GM12878 (cell line): ENCODE measurements at places on chromosomes 16 and 17. TPM values are rescaled to one million over a fixed set of nuclear protein-coding genes. Genes with fewer than 3 reads are reported as not detected.

DNA sequence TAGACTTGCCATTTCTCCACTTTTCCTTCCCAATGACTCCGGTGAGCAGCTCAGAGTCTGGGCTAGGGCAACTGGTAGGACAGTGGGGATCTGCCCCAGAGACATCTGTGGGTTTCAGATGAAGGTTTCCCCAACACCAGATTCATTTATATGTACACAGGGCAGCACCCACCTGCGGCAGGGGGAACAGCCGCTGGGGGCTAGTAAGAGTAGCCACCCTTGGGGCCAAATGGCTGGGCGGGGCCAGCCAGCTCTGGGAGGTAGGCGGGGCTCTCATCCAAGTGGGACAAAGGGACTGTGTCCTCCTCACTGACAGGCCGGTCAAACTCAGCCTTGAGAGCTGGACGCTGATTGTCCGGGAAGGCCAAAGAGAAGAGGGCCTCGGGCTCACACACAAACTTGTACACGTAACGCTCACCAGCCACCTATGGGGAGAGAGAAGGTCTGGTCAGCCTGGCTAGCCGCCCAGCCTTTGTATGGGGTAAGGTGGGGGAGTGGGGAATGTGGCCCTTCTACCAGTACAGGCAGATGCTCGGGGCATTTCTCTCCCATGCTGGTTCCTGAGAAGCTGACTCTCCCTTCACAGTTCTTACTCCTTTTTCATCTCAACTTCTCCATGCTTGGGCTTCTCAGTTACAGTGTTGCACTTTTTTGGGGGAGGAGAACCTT, 17.7 kb downstream of the ETV4 start:
- no peaks in the 10 kb centered on the region for H3K27me3 ChIP-seq
- no peak overlapping the region for H3K27ac ChIP-seq
- H3K36me3 ChIP-seq, result peaks cover 16% of the 10 kb centered on the region

GRCh38 chr17:37220607-37220953, 155.2 kb upstream of the C17orf78 start:
- H3K4me3 ChIP-seq, result no peak overlapping the region
- no peaks in the 10 kb centered on the region for H3K4me1 ChIP-seq
- no peaks in the 10 kb centered on the region for H3K27me3 ChIP-seq
- H3K27ac ChIP-seq, result no peak overlapping the region
- DNase-seq, result no peak
- peaks cover 11% of the 10 kb centered on the region for H3K36me3 ChIP-seq

Gene MT1H
- 1.3 and 1.8 TPM in 2 replicates for total RNA-seq

Gene HOXB13
- total RNA-seq, result 0.05 TPM in 2 replicates

- H3K4me3 ChIP-seq, result no peak overlapping the region
- H3K27ac ChIP-seq, result no peak overlapping the region
- H3K27me3 ChIP-seq, result no peaks in the 10 kb centered on the region; the same call in none of the 2 replicates
- H3K4me1 ChIP-seq, result no peaks in the 10 kb centered on the region
- DNase-seq, result no peak
These were observed 5.7 kb upstream of the TAC4 start for GRCh38 chr17:49853470-49854015.

GRCh38 chr16:63617990-63618763, 1503.7 kb downstream of the CDH11 start:
- DNase-seq, result no peak
- H3K4me3 ChIP-seq, result no peak overlapping the region
- no peaks in the 10 kb centered on the region for H3K27me3 ChIP-seq
- no peak overlapping the region for H3K27ac ChIP-seq

DNA sequence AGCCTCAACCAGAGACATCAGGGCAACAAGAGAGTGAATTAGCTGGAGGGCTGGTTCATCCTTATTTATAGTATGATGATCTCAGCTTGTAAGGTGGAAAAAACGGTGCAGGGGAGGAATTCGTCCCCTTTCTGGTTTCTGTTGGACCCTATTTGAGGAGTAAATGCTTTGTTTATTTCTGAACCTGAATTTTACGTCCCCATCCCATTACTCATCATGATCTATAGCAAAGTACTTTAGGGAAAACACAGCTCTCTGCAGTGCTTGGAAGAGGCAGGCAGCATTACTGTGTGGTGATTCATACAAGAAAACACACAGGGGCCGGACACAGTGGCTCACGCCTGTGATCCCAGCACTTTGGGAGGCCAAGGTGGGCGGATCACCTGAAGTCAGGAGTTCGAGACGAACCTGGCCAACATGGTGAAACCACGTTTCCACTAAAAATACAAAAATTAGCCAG, 8.0 kb upstream of the VAT1L start:
- no peak overlapping the region for H3K4me3 ChIP-seq
- H3K36me3 ChIP-seq, result no peaks in the 10 kb centered on the region
- no peaks in the 10 kb centered on the region for H3K27me3 ChIP-seq
- no peak overlapping the region for H3K27ac ChIP-seq
- no peak for DNase-seq

GRCh38 chr17:64532409-64532808, 25.6 kb downstream of the CEP95 start:
- H3K36me3 ChIP-seq, result peaks cover 54% of the 10 kb centered on the region
- H3K27ac ChIP-seq, result no peak overlapping the region
- H3K4me3 ChIP-seq, result no peak overlapping the region

GRCh38 chr16:3712861-3713372, 4.4 kb downstream of the TRAP1 start:
- no peak overlapping the region for H3K27ac ChIP-seq
- peaks cover 4% of the 10 kb centered on the region; the same call in 1 of the 2 replicates for H3K36me3 ChIP-seq
- no peak overlapping the region for H3K4me3 ChIP-seq
- DNase-seq, result no peak

GRCh38 chr16:12829096-12829888, 25.6 kb upstream of the CPPED1 start:
- no peak for DNase-seq
- H3K36me3 ChIP-seq, result no peaks in the 10 kb centered on the region
- H3K27ac ChIP-seq, result no peak overlapping the region
- no peaks in the 10 kb centered on the region for H3K4me1 ChIP-seq
